ENCODE measurements at places on chromosomes 7 and 10.

DNA sequence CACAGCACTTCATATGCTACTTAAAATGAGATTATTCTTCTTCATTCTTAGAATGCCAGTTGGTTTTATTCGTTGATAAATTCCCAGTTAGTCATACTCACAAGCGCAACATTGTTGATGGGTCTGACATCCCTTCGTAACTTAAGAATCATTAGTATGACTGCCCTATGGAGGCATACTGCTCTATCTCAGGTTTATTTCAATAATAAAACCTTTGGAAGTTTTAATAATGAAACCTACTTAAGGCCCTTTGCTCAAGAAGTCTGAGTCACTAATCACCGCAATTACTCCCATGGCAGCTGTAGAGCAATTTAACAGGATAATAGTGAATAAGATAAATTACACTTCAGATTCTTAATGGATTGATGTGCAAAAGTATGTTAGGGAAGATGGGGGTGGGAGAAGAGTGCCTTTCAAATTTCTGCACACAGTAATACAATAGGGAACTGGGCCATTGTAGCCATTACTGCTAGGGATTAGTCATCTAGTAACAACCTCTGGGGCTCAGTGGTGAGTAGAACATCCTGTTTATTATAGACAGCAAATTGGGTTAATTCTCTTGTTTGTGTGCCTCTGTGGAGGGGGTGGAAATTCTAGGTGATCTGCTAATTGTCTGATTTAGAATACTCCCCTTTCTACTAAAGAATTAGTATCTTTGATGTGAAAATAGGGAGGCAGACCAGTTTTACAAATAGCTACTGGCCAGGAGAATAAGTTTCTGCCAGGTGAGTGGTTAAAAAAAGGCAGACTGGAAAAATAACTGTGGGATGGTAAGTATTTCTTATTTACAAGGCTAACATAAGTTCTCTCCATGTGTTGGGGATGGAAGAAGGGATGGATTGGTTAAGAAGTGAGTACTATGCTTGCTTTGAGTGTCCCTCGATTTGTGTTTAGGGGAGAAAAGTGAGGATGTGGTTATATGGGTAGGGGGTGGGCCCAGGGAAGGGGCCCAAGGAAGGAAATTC, 74.5 kb upstream of the VKORC1L1 start:
- no peak for DNase-seq

DNA sequence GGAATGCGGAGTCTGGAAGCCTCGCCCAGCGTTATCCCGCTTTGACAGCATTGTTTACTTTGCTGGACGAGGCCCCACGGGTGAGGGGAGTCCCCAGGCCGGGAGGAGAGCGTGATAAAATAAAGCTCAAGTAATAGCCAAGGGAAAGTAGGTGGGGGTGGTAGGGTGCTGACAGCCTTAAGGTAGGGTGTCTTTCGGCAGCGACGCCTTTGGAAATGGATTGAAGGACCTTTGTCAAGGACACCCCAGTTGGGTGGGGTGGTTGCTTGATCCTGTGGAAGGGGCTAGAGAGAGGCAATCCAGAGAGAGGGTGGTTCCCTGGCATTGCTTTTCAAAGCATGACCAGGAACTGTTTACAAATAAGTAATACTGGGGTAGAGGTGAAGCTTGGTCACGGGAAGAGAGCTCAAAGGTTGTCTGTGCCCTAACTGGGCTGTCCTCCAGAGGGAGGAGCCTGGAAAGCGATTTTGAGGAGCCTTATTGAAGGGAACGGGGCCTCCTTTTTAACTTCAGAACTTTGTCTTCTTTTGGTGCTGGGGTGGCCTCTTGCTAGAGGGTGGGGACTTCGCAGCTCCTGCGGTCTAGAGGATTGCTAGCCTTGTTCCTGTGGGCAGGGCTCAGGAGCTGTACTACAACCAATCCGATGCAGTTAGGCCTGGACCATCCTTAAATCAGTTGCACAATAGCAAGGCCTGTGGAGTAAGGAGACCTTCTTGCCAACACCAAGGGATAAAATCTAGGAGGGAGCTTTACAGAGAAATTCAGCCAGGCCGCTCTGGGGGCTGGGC, 1.3 kb downstream of the EIF4EBP2 start:
- no peak for DNase-seq

GRCh38 chr10:132359305-132360040, 27.5 kb downstream of the LRRC27 start:
- no peak for DNase-seq

DNA sequence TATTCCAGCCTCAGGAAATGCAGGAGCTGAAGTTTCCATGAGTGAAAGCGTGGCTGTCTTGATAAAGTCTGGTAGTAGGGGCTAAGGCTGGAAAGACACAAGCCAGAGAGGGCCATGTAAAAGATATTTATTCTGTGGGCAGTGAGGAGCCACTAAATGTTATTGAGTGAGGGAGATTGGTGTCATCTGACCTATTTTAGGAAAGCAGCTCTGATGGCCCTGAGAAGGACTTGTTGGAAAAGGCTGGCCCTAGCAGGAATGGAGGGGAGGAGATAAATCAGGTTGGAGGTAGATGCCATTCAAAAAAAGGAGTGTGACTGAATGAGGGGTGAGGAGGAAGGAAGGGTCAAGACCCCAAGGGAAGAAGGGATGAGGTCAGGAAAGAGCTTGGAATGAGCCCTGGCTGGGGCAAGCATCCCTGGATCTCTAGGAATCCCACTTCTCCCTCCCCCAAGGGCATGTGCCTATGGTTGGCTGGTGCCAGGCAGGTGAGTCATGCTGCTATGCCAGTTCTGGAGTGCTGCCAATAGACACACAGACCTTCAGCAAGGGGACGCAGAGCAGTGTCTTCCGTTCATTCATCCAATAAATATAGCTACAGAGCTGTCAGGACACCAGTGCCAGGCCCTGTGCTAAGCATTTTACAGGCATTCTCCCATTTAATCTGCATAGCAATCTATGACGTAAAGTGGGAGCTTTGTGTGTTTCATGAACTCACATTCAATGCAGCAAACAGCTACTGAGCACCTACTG, 2.0 kb downstream of the ANKRD2 start:
- DNase-seq: no peak

- DNase-seq: no peak
Observed at GRCh38 chr7:33854801-33855350, 50.5 kb upstream of the BMPER start.

- DNase-seq: peak; percentile 42
Observed at GRCh38 chr10:110783509-110784107, 88.1 kb upstream of the PDCD4 start.

DNA sequence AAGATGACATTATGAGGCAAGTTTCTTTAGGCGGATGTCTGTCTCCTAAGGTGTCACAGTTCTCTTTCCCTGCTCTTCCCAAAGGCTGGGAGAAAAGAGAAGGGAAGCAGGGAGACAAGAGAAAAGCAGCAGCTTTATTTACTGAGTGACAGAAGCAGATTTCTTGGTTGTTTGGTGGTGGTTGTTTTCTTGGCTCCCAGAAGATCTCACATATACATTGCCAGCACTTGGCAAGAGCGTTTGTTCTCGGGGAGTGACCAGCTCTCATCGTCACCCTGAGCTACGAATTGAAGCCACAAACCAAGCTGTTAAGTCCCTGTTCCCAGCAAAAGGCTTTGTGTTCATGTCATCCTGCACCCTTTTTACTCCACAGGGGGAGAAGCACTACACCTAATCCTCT, 11.4 kb downstream of the CDHR3 start:
- no peak for DNase-seq

DNA sequence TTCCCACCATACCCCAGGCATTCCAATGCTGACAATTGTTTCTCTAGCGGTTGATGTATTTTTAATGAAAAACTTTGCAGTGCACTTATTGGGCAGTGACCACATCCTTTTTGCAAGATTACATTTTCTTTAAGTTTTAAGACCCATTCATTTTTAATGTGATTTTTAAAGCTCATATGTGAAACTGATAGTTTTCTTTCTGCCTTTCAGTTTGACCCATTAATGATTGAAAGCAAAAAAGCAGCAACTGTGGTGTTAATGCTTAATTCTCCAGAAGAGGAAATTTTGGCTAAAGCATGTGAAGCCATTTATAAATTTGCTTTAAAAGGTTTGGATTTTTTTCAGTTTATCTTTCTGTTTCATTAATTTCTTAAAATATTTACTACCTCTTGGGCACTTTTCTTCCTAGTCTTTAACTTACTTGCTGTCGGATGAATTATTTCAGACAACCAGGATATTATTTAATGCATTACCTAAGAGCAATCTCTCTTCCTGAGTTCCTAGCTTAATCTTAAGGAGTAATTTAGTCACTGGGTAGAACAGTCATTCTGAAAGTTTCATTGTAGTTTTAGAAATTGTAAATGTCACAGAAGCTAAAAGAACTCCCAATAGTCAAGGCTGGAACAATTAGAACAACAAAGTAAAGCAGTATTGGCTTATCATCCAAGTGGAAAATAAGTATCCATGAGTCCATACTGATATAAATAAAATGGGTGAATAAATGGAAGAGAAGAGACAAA, 18.3 kb downstream of the ARMC3 start:
- DNase-seq: no peak

DNA sequence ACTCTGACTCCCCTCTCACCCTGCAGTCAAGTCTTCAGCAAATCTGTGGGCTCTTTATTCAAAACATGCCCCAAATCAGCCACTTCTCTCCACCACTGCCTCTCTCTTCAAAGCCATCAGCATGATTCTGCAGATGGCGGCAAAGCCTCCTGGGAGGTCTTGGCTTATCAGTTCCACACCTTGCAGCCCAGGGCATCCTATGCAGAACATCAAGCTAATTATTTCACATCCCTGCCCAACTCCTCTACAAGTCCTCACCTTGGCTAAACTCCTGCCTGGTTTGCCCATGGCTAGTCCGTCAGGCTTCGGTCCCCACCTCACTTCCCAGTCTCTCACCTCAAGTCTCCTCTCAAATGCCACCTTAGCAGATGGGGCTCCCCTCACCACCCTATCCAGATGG, 70.2 kb downstream of the PIP4K2A start:
- DNase-seq: no peak

- DNase-seq: no peak
Observed at GRCh38 chr7:19109000-19109946, 8.2 kb downstream of the TWIST1 start.

- no peak for DNase-seq
Observed at GRCh38 chr7:147418966-147419365, 1171.6 kb upstream of the C7orf33 start.

GRCh38 chr10:84837041-84837812, 508.8 kb downstream of the CCSER2 start:
- no peak for DNase-seq

DNA sequence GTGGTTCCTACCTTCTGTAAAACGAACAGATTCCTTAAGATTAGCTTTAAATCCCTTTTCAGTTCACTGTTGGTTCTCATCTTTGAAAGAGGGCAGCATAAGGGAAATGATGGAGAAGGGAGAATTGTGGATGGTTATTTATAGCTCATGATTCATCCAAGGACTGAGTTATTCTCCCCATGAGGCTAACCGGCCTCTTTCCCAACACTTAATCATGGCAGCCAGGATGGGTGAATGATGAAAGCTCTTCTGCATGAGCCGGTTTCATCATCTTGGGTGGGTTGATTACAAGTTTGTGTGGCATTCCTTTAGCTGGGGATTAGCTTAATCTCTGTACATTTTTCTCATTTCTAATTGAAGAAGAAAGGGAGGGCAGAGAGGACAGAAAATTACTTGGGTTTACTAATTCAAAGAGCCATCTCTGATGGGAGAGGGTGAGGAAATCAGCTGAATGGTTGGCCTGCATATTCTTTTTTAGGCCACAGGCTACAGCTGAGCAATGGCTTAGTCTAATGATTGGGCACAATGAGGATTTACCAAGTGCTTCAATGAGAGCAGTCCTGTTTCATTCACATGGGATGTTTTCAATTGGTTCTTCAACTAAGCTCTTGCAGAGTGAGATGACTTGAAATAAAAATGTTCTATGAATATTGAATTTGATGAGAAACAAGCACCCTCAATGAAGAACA, 250.0 kb downstream of the BMPER start:
- DNase-seq: no peak

- no peak for DNase-seq
Observed at GRCh38 chr7:87512906-87513305, 37.4 kb upstream of the ABCB4 start.

- no peak for DNase-seq
Observed at GRCh38 chr7:25951414-25952260, 200.4 kb upstream of the NFE2L3 start.

- no peak for DNase-seq
Observed at GRCh38 chr7:31119249-31119648, 67.1 kb downstream of the ADCYAP1R1 start.

DNA sequence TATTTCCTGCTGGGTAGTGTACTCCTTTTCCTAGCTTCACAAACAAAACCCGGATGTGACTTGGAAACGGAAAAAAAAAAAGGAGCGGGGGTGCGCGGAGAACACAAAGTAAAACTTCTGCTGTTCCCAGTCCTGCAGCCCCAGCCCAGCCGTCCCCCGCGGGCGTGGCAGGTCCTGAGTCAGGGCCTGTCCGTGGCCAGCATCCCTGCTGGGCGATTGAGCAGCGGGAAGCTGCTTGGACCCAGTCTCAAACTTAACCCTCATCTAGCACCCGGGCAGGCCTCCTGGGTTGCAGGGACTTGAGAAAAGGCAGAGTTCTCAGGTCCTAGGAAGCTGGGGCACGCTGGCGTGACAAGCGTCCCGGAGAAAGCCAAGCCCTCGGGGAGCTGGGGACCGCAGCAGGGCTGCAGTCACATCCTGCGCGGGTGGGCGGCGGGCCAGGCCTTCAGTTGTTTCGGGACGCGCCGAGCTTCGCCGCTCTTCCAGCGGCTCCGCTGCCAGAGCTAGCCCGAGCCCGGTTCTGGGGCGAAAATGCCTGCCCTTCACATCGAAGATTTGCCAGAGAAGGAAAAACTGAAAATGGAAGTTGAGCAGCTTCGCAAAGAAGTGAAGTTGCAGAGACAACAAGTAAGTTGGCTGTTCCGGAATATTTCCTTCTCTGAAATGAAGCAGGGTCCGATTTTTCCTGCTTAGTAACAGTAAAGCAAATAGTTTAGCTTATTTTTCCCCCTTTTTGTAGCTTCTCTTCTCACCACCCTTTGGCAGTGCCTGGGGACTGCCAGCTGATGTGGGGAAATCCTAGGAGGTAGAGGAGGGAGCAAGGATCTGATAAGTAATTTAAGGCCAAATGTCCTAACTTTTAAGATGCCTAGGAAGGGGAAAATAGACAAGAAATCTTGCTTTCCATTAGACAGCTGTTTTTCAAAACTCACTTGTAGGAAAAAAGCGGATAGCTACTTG, at the start of gene GNG11:
Gene GNG11 (plus strand): TSS at position 129 of the 960 bp plus-strand sequence. CDS start 403 bp downstream, at position 532.
- no peak for DNase-seq

DNA sequence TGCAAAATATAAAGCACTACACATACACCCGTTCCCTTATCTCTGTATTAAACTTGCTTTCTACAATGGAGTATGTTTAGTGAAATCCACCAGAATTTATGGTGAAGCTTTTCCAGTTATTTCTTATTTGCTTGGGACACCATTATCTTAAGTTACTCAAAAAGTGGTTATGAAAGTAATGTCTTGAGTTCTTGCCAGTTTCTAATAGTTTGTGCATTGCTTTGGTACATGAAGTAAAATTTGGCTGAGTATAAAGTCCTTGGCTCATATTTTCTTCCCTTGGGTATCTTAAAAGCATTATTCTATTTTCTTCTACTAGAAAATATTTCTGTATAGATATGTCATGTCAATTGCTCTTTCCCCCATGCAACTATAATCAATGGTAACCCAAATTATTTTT, 85.2 kb downstream of the POLR1F start:
- DNase-seq: no peak

Data from activated CD4-positive, CD25-positive, alpha-beta regulatory T cell treated with anti-CD3 and anti-CD28 coated beads, Interleukin-2, amount 50 U/mL, for 16 hours (primary cell).